ENCODE measurements at places on chromosomes 6 and 20.
A peak's percentile ranks its signal among the peaks of the same experiment; 100 is the strongest.

DNA sequence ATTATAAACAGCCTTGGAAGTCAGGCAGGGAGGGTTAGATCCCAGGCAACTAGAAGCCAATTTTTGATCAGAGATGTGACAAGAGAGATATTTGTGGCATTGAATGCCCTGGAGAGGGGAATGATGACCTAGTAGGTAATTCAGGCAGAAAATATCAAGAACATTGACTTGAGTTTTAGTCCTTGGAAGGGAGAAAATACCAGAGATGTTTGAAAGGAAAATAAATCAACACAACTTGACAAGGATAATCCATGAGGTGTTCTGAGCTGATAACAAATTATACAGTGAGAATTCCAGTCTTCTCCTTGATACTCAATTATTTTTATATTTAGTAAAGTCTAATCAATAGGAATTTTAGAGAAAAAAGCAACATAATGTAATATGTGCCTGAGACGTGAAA lies 10.6 kb upstream of the MARCKS start:
- DNase-seq, result no peak

DNA sequence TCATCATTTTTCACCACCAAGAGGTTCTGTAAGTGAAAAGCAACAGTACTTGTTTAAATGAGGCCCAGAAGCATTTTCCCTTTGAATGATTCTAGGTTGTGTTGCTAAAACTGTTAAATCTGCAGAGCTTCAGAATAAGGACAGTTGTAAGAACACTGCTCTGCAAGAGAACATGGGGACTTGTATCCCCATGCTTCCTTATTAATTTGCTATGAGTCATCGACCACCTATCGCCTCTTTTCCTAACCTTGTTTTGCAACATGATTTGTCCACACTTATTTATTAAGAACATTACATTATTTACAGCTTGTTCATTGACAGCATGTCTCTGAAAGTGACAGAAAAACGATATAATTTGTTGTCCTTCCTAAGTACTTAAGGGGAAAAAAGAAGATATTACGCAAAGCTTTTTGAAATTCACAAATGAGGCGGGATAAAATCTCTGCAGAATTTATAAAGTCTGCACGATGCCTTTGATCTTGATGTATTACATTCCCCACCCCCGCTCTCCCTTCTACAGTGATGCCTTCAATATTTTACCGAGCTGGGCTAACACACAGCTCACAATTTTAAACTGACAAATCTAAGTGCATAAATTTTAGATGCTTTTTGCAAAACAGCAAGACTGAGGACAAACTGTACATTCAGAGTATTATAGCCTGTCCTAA lies 220.0 kb upstream of the SPTLC3 start:
- DNase-seq, result no peak

DNA sequence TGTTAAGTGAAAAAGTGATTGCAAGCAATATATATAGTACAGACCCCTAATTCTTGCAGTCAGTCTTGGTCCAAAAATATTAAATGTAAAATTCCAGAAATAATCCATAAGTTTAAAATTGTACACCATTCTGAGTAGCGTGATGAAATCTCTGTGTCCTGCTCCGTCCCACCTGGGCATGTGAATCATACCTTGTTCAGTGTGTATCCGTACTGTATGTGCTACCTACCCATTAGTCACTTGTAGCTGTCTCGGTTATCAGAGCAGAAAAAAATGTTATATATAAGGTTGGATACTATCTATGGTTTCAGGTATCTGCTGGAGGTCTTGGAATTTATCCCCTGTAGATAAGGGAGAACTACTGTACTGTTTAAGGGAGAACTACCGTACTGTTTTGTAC lies 16.3 kb downstream of the IRAK1BP1 start:
- DNase-seq, result no peak

DNA sequence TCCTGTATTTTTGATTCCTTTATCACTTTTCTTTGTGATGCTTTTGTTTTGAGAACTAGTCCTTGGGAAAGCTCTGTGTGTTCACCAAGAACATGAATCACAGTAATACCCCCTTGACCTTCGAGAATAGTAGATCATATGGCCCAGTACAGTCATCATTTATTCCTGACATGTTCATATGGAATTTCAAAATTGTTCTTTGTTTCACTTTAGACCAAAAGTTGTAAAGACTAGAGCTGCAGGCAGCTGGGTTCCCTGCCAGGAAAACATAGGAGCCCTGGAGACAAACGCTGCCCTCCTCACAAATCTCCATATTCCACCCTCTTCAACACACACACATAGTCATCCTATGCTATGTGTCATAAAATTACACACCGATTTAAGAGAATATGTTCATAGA lies 621.2 kb upstream of the EYS start:
- DNase-seq, result no peak

- DNase-seq, result peak; percentile 41
Measured at GRCh38 chr20:50575865-50576720, 65.9 kb downstream of the PTPN1 start.

- no peak for DNase-seq
Measured at GRCh38 chr6:52994839-52995088, 320 bp downstream of the GSTA4 start.

- DNase-seq, result no peak
Measured at GRCh38 chr6:157025437-157025836, 248.3 kb downstream of the ARID1B start.

- DNase-seq, result no peak
Measured at GRCh38 chr20:59784365-59784764, 149.1 kb downstream of the SYCP2 start.

GRCh38 chr6:5529015-5529414 lies 267.7 kb downstream of the FARS2 start:
- DNase-seq, result no peak

GRCh38 chr6:41298785-41299502 lies 12.5 kb upstream of the TREM1 start:
- no peak for DNase-seq

GRCh38 chr6:109772883-109773431 lies 81.9 kb downstream of the FIG4 start:
- DNase-seq, result no peak

- DNase-seq, result no peak
Measured at GRCh38 chr6:154319231-154319858, 37.3 kb downstream of the IPCEF1 start.

GRCh38 chr20:1225263-1225782 lies 521 bp upstream of the RAD21L1 start:
- DNase-seq, result no peak

DNA sequence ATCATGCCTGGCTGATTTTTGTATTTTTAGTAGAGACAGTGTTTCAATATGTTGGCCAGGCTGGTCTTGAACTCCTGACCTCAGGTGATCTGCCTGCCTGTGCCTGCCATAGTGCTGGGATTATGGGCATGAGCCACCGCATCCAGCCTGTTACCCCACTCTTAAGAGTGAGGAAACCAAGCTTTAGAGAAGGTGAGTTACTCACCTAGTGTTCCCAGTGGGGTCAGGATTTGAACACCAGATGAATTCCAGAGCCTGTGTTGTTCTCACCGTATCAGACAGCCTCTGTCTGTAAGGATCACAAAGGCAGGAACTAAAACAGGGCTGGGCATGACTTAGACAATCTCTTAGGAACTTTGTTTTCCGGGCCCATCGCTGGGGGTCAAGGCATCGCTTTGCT lies 9.4 kb upstream of the FANCE start:
- DNase-seq, result no peak

GRCh38 chr6:84042603-84043002 lies 9.0 kb downstream of the MRAP2 start:
- no peak for DNase-seq

DNA sequence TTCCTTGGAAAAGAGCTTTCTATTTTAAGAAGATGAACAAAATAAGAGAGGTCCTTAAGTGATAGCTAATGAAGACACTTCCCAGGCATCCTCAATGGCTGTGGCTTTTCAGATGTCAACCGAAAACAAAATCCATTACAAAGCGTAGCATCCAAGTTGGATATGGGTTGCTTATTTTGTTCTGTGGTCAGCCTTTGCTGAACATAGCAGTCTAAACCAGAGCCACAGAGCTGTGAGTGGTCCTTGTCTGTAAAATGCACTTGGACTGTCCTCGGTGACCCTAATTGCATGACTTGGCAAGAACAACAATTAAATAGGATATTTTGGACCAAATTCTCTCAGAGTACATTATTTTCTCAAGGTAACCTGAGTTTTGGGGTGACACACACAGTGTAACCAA lies 10.4 kb upstream of the BFSP1 start:
- DNase-seq, result no peak

DNA sequence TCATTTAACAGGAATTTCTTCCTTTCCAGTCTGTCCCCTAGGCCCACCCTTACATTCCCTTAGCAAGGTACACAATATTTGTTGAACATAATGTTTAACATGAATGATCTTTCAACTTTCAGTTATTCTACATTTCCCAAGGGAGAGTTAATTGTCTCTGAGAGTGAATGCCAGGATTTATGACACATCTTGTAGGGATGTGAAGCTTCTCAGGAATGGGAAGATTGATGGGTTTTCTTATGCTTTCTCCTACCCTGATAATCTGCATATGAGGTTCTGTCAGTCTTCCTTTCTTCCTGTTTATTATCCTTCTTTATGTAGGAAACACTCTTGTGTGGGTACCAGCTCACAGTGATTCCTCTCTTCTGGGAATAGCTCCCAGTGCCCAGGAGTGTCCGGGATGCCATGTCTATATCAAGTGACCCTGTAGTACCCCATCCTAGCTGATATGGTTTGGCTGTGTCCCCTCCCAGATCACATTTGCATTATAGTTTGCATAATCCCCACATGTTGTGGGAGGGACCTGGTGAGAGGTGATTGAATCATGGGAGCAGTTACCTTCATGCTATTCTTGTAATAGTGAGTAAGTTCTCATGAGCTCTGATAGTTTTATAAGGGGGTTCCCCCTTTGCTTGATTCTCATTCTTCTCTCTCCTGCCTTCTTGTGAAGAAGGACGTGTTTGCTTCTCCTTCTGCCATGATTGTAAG lies 7.1 kb upstream of the FYN start:
- no peak for DNase-seq

DNA sequence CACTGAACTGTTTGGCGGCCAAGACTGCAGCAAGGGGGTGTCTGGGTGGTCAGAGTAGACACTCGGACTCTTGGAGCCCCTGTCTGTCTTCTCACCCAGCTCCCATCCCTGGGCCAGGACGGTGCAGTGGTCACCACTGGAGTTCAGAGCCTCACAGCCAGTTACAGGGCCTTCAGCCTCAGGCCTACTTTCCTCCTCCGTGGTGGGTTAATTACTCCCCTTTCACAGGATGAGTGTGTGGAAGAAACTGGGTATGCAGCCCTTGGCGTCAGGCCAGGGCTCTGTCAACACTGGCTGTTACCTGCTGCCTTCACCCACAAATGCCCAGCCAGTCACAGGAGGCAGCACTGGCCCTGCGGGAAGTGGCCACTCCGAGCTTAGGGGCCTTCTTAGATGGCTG lies 1.8 kb upstream of the YTHDF1 start:
- no peak for DNase-seq

DNA sequence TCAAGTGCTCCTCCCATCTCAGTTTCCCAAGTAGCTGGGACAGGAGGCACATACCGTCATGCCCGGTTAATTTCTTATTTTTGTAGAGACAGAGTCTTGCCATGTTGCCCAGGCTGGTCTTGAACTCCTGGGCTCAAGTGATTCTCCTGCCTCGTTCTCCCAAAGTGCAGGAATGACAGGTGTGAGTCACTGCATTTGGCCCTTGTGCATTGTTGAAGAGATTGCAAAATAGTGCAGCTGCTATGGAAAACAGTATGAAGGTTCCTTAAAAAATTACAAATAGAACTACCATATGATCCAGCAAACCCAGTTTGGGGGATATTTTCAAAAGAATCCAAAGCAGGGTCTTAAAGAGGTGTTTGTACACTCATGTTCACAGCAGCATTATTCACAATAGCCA lies 69.1 kb downstream of the GJA10 start:
- DNase-seq, result no peak

GRCh38 chr6:69331886-69332285 lies 464.9 kb downstream of the LMBRD1 start:
- no peak for DNase-seq

DNA sequence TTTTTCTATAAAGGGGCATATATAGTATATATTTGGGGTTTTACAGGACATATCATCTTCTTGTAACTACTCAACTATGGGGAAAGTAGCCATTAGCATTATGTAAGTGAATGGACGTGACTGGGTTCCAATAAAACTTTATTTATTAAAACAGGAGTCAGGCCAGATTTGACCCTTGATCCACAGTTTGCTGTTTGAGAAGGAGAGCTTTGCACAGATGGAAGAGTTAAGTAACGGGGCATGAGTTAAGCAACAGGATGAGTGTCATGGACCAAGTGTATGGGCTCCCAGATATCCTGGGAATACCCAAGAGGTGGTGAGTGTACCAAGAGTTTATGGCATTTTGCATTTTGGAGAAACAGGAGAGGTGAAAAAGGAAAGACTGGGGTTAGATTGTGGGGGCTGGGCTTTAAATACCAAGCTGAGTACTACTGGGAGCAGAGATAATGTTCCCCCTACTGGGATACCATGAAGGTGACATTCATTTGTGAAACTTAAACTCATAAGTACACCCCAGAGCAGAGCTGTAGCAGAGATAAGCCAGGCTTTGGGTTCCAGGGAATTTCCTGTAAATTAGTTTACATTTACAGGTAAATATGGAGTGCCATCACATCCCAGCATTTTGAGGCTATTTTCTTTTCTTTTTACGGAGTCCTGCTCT lies 18.5 kb upstream of the SCUBE3 start:
- DNase-seq, result no peak

DNA sequence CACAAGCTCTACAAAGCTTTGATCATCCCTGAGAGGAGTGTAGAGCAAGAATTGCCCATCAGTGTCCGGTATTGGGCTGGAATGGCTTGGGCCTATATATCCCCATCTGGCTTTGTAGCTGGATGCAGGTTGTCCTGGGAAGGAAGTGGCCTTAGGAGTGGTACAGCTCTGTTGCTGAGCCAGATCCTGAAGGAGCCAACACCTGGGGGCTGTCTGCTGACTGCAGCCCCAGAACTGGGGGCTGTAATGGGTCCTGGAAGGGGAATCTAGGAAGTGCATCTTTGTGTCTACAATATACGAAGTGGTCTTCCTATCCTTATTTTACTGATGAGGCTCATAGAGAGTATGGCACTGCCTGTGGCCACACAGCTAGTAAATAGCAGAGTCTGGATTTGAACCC lies 145.9 kb downstream of the CDC5L start:
- no peak for DNase-seq

DNA sequence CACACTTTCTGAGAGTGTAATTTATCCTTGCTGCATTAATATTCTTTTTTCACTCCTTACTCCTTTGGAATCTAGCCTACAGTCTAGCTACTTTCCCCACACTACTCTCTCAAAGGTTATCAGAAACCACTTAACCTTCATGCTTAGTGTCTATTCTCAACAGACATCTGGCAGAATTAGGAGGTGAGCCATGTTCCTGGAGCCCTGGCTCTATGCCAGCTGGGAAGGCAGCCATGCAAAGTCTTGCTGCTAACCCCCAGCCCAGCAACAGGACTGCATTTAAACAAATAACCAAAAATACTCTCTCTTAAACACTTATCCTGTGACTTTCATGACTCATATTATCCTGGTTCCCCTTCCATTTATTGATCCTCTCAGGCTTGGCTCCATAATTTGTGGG lies 260.2 kb downstream of the BCKDHB start:
- no peak for DNase-seq

DNA sequence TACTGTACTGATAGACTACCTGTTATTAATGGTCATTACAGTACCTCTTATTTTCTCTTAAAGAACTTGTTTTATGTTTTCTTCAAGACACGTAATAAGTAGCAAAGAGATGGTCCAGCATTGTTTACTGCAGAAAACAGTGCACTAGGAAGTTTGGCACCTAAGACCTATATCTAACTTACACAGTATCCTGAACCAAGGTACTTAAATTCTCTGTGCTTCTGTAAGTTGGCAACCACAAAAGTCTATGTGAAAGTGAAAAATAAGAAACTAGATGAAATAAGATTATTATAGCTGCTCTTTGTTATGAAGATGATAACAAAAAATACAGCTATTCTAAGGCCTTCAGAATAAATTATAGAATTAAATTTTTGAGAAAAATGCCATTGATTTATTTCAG lies 411.7 kb upstream of the SOX4 start:
- DNase-seq, result no peak
